ENCODE measurements at places on chromosomes 6 and 20.
A peak's percentile ranks its signal among the peaks of the same experiment; 100 is the strongest.

DNA sequence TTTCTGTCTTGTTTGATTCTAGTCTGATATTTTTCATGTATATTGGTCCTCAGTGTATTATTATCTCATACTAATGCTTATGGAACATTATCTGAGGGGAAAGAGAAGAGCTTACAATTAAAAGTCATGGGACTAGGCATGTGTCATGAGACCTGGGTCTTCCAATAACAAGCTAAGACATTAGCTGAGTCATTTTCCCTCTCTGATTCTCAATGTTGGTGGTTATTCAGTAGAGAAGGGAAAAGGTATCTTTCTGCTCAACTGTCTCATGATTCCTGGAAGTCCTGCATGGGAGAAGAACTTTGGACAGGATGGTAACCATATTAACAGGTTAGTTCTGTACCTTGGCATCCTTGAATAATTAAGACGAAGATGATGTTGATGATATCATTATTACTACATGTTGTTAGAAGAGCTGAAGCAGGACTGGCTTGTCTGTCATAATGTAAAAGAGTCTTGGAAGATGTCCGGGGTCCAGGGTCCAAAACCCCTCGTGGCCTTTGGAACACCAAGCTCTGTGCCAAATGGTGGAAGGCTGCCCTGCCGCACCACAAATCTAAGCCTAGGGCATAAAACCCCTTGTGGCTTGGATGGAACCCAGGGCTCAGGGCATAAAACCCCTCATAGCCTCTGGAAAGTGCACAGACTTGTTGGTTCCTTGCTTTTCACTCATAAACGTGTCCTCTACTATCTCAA, 19.1 kb downstream of the TRIM38 start:
- DNase-seq = no peak

- no peak for DNase-seq
These were observed 214.0 kb downstream of the WDR27 start for GRCh38 chr6:169487579-169488436.

GRCh38 chr6:56624046-56624727, 18.5 kb downstream of the DST start:
- no peak for DNase-seq

GRCh38 chr20:46505506-46505905, 7.9 kb downstream of the ZNF334 start:
- DNase-seq = no peak

GRCh38 chr6:139243536-139243935, 48.3 kb downstream of the TXLNB start:
- no peak for DNase-seq

GRCh38 chr6:122869437-122870024, 80.5 kb downstream of the SMPDL3A start:
- no peak for DNase-seq

DNA sequence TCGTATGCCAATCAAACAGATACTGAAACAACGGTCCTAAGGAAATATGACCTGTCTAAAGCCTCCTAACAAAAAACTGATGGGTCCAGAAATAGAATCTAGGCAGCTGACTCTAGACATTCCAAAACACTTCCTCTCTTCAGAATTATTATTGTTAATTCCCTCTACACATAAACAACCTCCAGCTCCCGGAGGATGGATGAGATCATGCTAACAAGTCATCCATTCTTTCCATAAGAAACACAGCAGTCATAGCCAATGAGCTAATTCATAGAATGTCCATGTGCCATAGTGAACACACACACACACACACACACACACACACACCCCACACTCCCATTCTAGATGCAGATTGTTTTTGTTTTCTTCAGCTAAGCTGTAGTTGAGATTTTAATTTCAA, 44.3 kb downstream of the HDGFL1 start:
- no peak for DNase-seq

DNA sequence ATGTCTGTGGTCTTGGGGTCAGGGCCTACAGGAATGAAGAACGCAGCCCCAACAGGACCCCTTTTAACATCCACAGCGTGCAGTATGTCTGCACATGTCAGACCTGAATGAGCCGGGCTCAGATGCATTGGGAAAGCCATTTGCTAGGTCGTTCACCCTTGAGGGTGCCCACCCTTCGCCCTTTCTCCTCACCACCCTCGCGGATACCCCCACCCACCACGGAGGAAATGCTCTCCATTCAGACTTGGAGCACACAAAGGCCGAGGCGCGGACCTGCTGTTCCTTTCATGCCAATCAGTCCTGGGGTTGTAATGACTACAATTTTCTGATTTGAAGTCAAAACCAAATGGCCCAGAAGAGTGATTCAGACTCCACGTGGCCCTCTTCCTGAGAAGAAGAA, 62.7 kb downstream of the EDN3 start:
- DNase-seq = no peak

GRCh38 chr6:5190507-5190906, 70.2 kb downstream of the LYRM4 start:
- DNase-seq = no peak

DNA sequence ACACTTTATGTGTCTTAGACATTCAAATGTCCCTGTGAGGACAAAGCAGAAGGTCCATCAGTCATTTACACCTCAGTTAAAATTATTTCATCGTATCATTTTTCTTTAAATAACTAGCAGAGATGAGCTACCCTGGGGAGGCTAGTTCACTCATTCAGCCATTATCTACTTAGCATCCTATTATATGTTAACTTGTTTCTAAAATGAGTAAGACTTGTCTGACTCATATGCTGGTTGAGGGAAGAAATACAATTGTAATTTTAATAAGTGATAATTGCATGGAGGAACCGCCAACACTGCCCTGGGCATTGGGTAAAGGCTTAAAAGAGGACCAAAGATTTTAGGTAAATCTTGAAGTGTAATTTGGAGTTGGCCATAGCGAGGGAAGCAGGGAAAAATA, 12.4 kb upstream of the PTPRK start:
- DNase-seq = no peak

GRCh38 chr6:166569206-166569605, 17.3 kb downstream of the RAMACL start:
- no peak for DNase-seq

- DNase-seq = peak; percentile 36
These were observed 193.1 kb downstream of the DOK5 start for GRCh38 chr20:54668271-54669039.

DNA sequence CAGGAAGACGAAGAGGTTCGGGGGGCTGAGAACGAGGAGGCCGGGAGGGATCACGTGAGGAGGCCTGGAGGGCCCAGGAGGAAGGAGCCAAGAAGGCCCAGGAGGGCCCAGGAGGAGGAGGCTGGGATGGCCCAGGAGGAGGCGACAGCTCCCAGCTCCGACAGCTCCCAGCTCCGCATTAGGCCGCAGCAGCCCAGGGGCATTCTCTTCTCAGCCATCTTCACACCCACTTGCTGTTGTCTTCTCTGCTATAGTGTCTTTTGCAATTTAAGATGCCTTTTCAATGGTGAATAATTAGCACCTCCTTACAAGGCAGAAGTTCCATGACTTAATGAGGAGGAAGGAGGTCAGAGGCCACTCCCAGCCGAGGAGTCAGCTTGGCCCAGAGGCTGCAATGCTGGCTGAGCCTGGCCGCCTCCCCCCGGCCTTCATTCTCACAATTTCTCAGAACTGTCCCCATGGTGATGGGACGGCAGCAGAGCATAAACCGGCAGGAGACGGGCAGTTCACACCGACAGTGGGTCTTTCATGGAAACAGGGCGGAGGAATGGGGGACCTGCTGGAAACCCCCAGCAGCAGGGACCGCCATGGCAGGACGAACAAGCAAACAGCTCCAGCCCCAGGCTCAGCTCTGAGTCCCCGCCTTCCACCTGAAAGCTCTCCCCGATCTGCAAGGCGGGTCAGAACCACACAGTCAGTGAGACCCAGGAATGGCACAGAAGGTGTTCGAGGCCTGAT, 45.1 kb downstream of the WDR27 start:
- DNase-seq = no peak

DNA sequence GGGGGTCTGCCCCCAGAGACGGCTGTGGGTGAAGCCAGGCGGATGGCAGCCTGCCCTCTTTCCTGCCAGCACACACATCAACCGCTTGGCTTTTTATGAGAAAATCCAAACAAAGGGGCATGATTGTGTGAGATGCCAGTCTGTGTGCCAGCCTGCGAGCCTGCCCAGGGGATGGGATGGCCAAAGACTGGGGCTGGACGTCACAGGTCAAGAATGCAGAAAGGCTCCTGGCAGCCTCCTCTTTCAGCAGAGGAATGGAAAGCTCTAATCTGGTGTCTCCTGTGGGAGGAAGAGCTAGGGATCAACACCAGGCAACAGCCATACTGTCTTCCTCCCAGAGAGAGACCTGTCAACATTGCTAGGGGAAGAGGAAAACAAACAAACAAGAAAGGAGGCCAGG, 15.8 kb downstream of the TUBB2B start:
- DNase-seq = no peak

GRCh38 chr6:14451594-14452374, 334.2 kb downstream of the CD83 start:
- DNase-seq = no peak

DNA sequence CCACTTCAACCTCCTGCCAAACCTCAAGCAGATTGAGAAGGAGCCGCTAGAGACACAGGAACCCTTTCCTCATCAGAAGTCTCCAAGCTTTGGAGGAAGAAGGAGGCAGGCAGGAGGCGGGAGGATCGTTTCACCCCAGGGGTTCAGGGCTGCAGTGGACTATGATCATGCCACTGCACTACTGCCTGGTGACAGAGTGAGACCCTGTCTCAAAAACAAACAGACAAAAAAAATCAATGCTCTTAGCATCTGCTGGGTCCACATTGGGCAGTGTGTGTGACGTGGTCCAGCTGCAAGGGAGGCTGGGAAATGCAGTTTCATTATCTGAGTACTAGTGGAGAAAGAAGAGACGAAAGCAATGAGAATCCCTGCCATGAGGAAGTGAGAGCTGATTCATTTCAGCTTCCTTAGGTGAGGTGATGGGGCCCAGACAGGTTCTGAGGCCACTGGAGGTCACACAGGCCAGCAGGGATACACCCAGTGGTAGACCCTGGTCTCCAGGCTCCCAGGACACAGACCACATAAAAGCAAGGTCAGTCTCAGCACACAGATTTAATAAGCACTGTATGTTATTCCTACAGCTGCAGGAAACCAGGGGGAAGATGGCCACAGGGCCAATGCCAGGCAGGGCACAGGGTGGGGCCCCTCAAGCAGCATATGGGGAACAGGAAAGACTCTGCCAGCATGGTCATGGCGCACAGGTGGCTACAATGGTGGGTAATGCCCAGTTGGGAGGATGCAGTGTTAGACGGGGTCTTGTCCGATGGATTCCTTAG, 4.3 kb downstream of the GFRA4 start:
- no peak for DNase-seq

- no peak for DNase-seq
These were observed 28.7 kb downstream of the MOCS1 start for GRCh38 chr6:39905640-39905975.

GRCh38 chr6:155126727-155127439, 131.8 kb downstream of the TIAM2 start:
- DNase-seq = peak; percentile 61

GRCh38 chr6:134870677-134871498, 79.0 kb downstream of the ALDH8A1 start:
- DNase-seq = no peak

DNA sequence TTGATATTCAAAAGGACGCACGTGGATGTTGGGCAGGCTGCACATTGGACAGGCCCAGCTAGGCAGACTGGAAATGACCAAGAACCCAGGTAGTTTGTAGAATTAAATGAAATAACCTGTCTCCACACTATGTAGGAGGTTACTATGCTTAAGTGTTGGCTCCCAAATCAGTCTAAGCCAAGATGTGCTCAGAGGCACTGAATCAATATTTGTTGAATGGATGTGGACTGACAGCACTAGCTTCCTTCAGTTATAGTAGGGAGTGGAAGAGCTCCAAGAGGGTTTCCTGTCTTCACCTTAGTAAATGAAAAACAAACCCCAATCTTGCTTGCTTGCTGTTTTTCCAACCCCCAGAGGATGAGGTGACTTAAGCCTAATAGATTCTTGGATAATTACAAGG, 180.5 kb downstream of the JARID2 start:
- DNase-seq = no peak

DNA sequence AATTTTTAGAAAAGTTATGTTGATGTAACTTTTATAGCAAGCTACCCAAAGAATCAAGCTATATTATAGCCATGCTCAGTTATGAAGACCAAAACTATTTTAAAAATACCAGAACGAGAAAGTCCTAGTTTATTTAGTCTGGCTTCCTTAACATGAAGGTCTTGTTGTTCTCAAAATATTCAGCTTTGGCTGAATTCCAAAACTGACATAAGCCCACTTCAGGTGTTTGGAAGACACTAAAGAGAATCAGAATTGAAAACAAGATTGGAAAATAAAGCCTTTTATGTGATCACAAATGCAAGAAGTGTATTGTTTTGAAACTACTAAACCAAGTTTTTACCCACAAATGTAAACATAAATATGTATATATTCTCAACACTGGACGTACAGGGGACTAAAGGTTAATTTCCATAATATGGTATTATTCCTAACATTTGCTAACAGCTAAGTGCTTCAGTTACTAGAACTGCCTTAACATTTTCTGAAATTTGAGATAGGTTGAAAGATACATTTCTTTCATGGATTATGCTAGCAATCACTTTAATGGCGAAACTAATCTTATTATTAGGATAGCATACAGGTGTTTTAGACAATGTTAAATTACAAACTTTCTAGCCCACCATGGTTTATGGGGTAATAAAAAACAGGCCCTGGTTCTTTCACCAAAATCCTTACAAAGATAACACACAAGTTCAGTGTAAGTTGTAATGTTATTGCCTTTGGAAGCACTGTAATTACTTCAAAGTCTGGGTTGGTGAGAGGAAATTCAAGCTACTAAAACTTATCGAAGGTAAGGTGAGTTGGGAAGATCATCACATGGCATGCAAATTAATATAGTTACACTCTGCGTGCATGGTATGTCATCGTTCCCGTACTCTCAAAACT, 1.6 kb downstream of the MAP3K5 start:
- DNase-seq = no peak

GRCh38 chr6:157393669-157394327, 12.8 kb downstream of the ZDHHC14 start:
- DNase-seq = no peak

DNA sequence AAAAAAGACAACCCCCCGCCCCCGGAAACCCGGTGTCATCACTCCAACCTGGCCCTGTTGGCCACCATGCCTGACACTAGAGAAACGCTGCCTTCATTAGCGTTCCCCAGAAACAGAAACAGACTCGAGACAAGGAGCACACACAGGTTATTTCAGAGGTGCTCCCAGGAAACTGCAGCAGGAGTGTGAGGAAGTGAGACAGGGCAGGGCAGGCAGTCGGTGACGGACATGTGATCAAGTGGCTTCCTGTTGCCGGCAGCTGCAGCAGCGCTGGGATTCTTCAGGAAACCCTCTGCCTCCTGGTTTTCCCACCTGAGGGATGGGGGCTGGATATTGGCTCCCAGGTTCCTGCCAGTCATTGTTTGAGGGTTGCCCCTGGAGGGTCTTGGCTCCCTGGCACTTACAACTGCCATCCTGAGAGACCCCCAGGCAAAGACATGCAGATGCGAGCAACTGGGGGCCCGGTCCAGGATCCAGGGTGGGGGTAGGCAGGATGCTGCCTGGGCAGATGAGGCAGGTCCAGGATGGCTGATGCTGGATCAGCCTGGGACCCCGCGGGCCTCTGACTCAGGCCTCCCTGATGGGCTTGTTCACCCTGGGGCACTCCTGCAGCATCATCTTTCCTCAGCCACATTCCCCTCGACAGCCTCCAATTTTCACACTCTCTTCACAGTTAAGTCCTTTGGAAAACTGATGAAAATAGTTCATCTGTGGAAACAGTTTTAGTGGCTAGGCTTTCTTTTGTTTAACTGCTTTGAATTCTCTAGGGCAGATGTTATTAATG, 150.7 kb upstream of the SYNDIG1 start:
- DNase-seq = no peak

GRCh38 chr6:80338201-80338836, 231.8 kb downstream of the BCKDHB start:
- peak; percentile 72 for DNase-seq

- no peak for DNase-seq
These were observed 148.5 kb upstream of the ATXN1 start for GRCh38 chr6:16909658-16910360.

All from activated T-cell treated with anti-CD3 and anti-CD28 coated beads, Interleukin-2, amount 50 U/mL, for 24 hours (primary cell).